ENCODE measurements at places on chromosomes 7 and 10.

GRCh38 chr7:32914184-32914583 is 22.6 kb upstream of the KBTBD2 start:
- no peak overlapping the region for H3K27ac ChIP-seq
- no peak for DNase-seq
- H3K27me3 ChIP-seq, result no peaks in the 10 kb centered on the region
- no peaks in the 10 kb centered on the region for H3K4me1 ChIP-seq

GRCh38 chr7:131076032-131076431 is 251.6 kb upstream of the MKLN1 start:
- no peak for DNase-seq
- H3K27me3 ChIP-seq, result no peaks in the 10 kb centered on the region
- H3K4me3 ChIP-seq, result no peak overlapping the region
- no peak overlapping the region for H3K27ac ChIP-seq

DNA sequence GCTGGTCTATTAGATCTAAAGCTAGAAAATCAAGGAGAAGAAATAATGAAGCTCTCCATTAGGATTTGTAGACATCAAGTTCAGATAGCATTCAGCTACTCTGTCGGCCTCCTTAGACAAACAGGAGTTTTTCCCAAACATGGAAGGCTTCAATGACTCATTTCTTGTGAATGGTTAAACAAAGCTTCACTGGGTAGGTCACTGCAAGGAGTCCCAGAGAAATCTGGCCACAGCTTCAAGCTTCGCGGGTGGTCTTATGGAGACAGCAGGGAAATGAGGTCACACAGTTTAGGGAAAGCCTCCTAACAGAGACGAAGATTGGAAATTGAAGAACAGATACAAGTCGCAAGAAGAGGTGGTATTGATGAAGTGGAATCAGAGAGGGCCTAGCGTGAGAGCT is 22.6 kb upstream of the LRRC72 start:
- H3K36me3 ChIP-seq, result no peaks in the 10 kb centered on the region
- DNase-seq, result no peak
- H3K27me3 ChIP-seq, result peaks cover 5% of the 10 kb centered on the region
- H3K4me1 ChIP-seq, result no peaks in the 10 kb centered on the region

DNA sequence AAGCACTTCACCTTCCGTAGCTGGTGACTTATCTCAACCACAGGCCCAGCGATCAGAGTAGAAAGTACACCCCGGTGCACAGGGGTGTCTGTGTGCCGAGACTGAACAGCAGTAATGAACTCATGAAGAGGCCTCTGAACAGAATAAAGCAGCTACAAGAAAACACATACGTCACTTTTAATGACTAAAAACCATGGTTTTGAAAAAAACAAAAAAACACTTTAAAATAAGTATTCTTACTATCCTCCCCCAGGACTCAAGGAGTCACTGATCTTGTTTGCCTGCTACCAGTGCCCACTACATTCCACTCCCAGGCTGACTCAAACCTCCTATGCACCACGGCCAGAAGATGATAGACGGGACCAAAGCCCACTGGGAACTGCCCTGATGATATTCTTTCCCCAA is 53.8 kb downstream of the NCAPG2 start:
- peaks cover 3% of the 10 kb centered on the region for H3K36me3 ChIP-seq
- H3K27me3 ChIP-seq, result no peaks in the 10 kb centered on the region
- H3K4me3 ChIP-seq, result no peak overlapping the region
- no peaks in the 10 kb centered on the region for H3K4me1 ChIP-seq
